ENCODE measurements at places on chromosomes 16 and 17.

- no peak for DNase-seq
These were observed 11.9 kb downstream of the SERPINF1 start for GRCh38 chr17:1773696-1774181.

DNA sequence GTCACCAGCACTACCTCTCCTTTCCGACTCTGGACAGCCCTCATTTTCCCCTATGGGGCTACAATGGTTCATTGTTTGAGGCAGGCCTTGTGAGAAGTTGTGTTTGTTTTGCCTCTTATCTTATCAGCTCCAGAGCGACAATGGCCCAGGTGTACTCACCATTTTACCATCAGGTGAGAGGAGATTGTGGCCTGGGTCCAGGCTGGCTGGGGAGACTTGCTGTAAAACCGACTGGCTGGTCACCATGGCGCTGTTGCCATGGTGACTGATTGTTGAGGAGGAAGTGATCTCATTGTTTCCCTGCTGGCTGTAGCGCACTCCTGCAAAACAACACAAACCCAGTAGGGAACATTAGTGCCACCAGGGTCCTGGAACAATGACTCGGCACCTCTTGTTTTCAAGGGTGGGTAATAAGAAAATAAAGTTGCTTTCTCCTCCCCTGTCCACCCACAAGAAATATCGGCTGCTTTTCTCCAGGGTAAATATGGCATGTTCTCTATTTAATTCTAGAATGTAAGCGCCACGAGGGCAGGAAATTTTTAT, 34.4 kb downstream of the HNF1B start:
- DNase-seq, result no peak

DNA sequence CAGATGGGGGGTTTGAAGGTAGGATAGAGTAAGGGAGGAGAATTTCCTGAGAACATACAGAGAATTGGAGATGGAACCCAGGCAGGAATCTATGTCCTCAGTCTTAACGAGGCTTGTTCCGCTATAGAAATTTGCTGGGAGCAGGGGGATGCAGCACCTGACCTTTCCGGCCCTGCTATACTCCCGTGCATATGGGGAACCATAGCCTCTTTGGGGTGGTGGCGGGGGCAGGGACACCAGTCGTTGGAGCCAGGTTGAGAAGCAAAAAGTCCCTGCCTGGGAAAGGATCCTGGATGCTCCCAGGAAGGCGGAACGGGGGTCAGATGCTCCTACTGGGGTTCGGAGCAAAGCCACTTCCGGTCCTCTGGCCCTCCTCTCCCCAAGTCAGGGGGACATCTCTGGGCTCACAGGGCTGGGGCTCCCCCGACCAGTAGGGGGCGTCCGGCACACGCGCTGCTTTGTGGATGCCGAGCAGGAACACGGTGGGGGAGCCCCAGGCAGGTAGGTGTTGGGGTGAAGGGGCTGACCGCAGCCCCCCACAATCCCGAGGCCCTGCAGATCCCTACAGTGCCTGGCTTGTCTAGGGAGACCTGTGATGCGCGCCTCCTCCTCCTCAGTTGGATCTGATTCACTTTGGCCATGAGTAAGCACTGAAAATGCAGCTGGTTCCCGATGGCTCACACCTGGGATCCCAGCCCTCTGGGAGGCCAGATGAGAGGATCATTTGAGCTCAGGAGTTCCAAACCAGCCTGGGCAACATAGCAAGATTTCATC, 15.5 kb upstream of the TFAP4 start:
- DNase-seq, result peak; percentile 84

GRCh38 chr17:5184288-5184687, 7.4 kb downstream of the ZNF594 start:
- DNase-seq, result no peak

GRCh38 chr17:7575959-7576358, 3.5 kb upstream of the CD68 start:
- DNase-seq, result no peak

DNA sequence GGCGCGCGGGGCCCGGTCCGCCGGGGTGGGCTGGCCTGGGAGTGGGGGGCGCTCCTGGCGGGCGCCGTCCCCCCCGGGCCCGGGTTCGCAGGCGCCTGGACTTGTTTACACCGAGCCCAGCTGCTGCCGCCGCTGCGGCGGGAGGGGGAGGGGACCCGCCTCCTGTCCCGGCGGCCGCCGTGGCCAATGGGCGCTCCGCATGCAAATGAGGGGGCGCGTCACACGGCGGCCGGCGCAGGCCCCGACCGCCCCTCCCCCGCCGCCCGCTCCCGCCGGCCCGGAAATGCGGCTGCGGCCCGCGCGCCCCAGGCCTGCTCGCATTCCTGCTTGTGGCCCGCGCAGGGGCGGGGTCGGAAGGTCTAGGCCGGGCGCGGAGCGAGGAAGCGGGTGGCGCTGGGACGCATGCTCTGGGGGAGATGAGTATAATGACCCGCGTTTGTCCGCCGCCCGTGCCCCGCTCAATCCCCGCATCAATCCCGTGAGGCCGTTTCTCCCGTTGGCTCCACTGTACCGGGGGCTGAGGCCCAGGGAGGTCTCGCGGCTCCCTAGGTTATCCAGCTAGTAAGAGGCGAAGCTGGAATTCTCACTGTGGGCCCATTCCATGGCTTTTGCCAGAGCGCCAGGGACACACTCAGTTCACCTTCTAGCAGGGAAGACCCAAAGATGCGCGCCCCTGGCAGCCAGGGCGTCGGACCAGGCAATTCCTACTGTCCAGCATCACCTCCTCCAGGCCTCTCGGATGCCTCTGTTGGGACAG, at the start of gene YPEL3:
Gene YPEL3 (minus strand): TSS at position 109 of the 757 bp plus-strand sequence. CDS start 731 bp downstream, outside the sequence.
- peak; percentile 99 for DNase-seq

GRCh38 chr17:14372461-14372860, 71.6 kb downstream of the HS3ST3B1 start:
- DNase-seq, result no peak

- DNase-seq, result no peak
These were observed 83.7 kb downstream of the N4BP1 start for GRCh38 chr16:48526058-48526957.

DNA sequence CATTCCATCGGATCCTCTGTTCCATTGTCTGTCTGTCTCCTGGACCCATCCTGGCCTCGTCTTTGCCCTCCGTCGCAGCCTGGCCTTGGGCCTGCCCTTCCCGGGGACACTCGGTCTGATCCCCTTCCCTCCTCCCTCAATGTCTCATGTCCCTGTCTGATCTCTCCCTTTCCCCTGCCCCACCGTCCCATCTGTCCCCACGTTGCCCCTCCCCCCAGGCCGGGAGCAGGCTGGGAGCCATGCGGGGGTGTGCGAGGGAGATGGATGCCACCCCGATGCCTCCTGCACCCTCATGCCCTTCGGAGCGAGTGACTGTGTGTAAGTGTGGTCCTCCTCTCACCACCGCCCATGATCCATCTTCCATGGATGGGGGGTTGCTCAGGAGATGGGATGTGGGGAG, 5.3 kb upstream of the ATP2A1 start:
- no peak for DNase-seq

DNA sequence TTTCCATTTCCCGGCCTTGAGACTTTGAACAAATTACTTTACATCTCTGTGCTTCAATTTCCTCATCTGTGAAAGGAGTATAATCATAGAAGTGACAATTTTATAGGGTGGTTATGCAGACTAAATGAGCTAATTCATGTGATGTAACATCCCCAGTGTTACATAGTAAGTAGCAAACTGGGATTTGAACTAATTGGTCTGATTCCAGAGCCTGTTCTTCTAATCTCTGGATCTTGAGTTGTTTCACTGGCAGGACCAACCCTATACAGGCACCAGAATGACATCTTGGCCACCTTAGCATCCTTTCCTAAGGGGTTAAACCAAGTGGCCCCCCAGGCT, 77.7 kb downstream of the AATF start:
- DNase-seq, result no peak

DNA sequence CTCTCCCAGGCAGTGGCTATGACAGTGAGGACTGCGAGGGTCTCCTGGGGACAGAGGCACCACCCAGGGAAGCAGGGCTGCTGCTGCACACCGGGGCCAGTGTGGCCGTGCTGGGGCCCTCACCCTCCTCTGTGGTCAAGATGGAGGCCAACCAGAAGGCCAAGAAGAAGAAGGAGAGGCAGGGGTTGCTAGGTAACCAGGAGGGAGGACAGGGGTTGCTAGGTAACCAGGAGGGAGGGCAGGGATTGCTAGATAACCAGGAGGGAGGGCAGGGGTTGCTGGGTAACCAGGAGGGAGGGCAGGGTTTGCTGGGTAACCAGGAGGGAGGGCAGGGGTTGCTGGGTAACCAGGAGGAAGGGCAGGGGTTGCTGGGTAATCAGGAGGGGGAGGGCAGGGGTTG, 55.2 kb downstream of the ACTG1 start:
- no peak for DNase-seq

- DNase-seq, result no peak
These were observed 744.9 kb upstream of the SOX9 start for GRCh38 chr17:71375948-71376347.

DNA sequence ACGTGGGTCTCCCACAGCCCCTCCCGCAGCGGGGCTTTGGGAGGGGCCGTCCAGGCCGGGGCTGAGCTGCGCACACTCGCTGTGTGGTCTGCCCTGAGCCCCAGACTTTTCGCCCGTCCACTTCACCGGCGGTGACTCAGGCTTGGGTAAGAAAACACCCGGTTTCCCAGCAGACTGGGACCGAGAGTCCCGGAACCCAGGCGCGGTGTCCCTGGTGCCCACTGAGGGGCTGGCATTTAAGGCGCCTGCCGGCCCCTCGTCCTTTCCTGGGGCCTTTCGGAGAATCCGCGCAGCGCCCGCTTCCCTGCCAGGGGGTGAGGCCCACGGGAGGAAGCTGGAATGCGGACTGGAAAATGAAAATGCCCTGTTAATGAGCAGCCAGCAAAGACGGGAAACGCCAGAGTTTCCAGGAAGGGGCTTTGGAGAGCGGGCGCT, 100.3 kb downstream of the C16orf95 start:
- no peak for DNase-seq

DNA sequence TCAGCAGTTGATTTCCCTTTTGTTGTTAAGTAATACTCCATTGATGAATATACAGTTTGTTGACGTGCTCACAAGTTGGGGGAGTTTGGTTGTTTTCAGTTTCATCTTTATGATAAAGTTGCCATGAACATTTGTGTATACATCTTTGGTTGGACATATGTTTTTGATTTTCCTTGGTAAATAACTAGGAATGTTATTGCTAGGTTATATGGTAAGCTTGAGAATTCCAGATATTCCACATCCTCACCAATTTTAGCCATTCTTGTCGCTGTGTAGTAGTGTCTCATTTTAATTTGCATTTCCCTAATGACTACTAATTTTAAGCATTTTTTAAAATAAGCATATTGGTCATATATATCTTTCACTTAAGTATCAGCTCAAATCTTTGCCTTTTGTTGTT, 55.0 kb upstream of the RASL10B start:
- no peak for DNase-seq

Measured in cerebellum (tissue), 4 donors.